Adrenal gland (tissue), 19 donors: ENCODE measurements at places on chromosomes 1 and 21.
A peak's percentile ranks its signal among the peaks of the same experiment; 100 is the strongest.

- no peak for DNase-seq
Observed at GRCh38 chr1:125119024-125119441, 3934.3 kb downstream of the SRGAP2C start.

DNA sequence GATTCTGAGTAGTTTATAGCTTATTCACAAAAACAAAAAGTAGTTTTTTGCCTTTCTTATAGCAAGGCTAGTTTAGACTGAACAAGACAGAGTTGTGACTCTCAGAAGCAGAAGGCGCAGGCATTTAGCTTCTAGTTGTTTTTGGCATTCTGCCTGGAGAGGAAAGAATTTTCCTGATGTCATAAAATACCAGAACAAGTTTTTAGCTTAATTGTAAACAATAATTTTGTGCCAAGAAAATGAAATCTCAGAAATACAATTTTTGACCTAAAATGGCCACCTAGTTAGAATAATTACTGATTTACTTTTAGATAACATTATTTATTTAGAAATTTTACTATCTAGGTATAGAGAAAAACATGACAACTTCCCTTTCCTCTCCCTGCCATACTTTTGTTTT lies 1.0 kb downstream of the DNAJB4 start:
- peak; percentile 49 for DNase-seq

DNA sequence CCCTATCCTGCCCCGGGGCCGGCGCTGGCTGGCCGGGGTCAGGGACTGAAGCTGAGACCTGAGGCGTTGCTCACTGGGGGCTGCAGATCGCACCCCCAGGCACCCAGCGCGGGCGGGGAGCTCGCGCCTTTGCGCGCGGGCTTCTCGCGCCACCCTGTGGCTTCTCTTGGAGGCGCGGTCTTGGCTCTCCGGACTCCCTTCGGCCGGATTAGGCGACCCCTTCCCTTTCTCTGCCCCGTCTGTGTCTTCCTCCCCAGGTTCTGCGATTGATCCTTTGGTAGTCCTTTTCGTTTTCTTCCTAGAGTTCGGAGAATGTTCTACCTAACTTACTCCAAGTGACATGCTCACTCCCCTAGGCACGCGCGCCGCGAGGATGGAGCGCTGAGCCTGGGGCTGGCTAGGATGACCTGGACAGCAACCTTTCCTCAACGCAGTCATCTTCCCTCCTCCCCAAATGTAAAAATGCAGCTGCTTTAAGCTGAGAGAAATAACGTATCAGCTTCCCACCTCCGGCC lies 495 bp upstream of the NTRK1 start:
- DNase-seq = peak; percentile 63

- DNase-seq = no peak
Observed at GRCh38 chr1:56097713-56098112, 481.6 kb downstream of the PLPP3 start.

- DNase-seq = peak; percentile 79
Observed at GRCh38 chr1:206723805-206724472, 39.2 kb downstream of the MAPKAPK2 start.

DNA sequence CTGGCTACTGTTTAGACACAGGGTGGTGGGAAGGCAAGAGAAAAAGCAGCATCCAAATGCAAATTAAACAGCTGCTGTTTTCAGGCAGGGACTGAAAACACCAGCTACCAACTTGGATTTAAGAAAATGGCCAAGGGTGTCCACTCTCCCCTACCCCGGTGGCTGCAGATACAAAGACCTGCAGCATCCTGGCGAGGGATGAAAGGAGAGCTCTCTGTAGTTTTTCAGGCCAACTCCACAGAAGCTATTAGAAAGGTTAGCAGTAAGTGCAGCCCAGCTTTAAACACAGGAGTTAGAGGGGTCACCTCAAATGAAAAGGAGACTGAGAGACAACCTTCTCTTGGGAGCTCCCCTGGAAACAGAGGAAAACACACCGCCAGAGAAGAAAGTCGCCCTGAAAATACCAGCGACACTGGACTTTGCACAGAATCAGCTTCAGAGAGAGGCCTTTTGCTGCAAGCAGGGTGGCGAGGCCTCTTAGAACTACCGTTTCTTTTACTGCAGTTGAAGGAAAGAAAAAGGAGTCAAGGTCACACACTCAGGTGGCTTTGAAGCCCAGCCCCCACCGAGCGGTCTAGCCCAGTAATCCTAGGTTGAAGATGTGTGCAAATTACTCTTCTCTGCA lies 74.4 kb upstream of the TIAM1 start:
- no peak for DNase-seq

- no peak for DNase-seq
Observed at GRCh38 chr1:18644446-18644845, 13.8 kb downstream of the PAX7 start.

GRCh38 chr1:43880604-43881003 lies 53.0 kb upstream of the ARTN start:
- DNase-seq = no peak

DNA sequence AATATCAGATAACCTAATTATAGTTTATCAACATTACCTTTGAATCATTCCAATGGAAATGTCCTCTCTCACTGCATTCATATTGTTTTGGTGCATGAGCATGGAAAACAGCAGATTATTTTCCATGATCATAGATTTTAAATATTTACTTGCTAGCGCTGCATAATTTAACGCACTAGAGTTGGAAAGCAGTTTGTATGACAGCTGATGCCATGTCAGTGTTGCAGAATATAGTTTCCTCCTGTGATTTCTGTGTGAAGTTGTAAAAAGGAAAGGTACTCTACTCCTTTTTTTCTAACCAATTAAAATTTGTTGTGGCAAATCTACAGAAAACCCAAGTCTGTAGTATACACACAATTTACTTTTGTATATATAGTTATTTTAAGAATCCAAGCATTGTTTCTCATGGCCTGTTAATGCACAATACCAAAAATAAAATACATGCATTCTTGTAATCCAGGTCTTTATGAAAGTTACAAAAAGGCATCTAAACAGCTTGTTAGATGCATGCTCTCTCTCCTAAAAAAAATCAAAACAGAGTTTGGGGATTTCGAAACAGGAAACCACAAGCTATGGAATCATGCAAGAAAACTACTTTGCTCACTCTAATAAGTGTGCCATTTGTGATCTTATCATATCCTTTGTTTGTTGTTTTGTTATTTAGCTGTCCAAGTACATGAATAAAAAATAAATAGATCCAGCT lies 1.9 kb upstream of the ATG4C start:
- DNase-seq = no peak

- no peak for DNase-seq
Observed at GRCh38 chr1:223230161-223230881, 87.3 kb upstream of the TLR5 start.

- DNase-seq = no peak
Observed at GRCh38 chr1:31548534-31548906, 27.8 kb upstream of the TINAGL1 start.

GRCh38 chr1:236524142-236524894 lies 536 bp downstream of the LGALS8 start:
- peak; percentile 67 for DNase-seq

DNA sequence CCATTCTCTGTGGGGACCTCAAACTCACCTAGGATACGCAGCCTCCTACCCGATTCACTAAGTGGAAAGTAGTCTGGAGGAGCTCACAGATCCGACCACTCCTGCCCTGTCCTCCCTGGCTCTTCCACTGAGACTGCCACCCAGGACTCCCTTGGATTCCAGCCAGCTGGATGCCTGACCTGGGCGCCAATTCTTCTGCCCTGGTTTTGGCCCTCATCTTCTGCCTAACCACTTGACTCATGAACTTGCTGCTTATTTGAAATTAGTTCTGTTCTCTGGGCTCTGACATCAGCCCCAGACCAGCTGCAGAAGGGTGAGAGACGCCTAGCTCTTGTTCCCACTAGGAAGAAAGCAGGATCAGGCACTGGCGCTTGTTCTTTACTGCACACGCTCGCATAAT lies 48.9 kb downstream of the SLC35D1 start:
- no peak for DNase-seq
